NB4 (cell line): ENCODE measurements at places on chromosomes 5 and 9.

DNA sequence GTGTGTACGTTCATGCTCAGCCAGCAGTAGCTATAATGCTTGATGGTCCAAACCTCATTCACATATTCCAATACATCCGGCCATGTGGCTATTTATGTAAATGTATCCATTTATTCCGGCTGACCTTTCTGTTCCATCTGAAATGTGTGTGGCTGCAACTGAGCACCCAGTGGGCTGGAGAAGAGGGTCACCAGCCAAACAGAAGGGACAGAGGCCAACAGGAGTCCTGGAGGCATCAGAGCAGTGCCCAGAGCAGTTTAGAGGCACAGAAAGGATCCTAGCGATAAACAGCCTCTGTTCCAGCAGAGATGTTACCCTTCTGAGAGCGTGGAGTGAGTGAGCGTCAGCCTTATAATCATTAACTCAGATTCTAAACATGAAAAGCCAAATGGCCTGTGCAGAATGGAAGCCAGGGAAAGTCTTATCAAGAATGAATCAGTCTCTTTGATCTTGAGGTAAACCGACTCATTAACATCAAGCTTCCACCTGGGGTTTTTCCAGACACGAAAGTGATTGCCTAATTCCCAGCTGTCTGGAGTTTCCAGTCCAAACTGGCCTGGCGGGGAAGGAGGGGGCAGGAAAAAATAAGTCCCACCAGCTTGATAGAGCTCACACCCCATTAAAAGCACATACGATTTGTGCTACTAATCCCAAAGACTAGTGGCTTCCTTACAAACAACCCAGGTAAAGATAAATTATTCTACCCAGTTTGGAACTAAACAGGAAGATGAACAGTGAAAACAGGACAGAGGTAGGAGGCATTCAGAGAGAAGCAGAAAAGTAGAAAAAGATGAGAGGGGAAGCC lies 55.7 kb downstream of the SUSD1 start:
- DNase-seq, result no peak

- peak; percentile 69 for DNase-seq
Observed at GRCh38 chr5:157390551-157391297, 69.3 kb upstream of the NIPAL4 start.

GRCh38 chr5:3320317-3320875 lies 275.2 kb upstream of the IRX1 start:
- no peak for DNase-seq

DNA sequence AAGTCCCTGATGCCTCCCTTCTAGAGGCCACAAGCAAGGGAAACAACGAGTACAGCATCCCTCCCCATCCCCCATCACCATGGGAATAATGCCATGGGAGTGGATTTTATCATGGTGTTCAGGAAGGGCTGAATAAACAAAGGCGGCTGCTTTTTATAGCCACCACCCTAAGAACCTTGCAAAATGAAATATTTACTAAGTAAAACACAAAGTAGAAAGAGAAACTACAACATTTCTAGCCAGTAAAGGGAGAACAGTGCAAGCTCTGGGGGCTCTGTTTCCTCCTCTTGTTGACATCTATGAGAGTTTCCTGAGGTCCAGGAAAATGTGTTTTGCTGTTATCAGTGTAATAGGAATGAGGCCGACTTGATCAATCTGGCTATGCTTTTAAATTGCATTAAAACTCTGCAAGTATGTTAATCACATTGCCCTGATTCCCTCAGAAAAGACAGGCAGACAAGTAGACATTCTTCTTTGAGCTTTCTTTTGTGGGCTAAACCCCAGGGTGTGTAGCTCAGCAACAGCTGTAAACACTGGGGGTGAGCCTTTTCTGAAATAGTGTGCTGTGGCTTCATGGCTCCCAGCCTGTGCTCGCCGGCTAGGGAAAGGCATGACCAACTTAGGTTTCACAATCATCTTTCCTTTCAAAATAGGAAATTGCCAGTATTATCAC lies 31.1 kb downstream of the SV2C start:
- DNase-seq, result peak; percentile 31

DNA sequence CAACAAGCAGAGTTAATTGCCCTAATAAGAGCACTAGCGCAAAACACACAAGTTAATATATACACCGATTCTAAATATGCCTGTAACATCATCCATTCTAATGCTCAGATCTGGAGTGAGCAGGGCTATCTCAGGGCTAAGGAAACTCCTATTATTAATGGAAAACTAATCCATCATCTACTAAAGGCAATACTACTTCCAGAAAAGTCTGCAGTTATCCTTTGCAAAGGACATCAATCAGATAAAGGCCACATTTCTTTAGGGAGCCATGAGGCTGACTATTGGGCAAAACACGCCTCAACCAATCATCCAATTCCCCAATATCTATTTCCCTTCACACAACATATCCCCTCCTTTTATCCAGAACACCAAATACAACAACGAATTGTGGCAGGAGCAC lies 1032.3 kb upstream of the NUDT12 start:
- no peak for DNase-seq

DNA sequence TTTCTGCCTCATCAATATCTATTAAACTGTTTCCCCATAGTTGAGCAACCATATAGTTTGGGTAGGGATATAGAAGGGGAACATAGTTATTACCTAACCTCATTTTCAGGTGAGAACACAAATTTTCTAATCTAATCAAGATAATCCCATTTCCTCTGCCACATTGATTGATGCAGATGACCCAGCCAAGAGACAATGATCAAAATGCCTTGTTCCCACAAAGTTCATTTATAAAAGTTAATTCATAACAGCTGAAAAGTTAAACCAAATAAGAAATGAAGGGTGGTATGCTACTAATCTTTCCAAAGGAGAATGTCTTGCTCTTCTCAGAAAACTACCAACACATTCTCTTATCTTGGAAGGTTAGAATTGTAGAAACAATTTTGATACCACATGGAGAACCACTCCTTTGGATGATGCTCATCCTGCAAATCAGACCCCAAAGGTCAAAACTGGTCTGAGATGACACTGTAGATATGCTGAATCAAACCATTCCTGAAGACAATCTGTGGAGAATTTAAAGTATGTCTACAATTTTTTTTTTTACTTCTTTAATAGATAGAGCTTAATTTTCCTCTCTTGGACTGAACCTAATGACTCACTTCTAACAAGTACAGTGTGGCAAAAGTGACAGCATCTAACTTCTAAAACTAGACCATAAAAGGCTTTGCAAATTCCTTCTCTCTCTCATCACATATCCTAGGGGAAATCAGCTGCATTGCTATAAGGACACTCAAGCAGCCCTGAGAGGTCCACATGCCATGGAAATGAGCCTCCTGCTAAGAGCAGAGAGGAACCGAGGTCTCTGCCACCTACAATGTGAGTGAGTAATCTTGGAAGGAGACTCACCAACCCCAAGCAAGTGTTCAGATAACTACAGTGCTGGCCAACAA lies 586.7 kb upstream of the TUSC1 start:
- no peak for DNase-seq

- no peak for DNase-seq
Observed at GRCh38 chr9:96175001-96175400, 127.0 kb downstream of the HSD17B3 start.

- no peak for DNase-seq
Observed at GRCh38 chr5:133947431-133947841, 21.0 kb downstream of the C5orf15 start.

- no peak for DNase-seq
Observed at GRCh38 chr5:143396353-143396940, 7.0 kb downstream of the NR3C1 start.

GRCh38 chr5:41181691-41182564 lies 31.4 kb downstream of the C6 start:
- no peak for DNase-seq

DNA sequence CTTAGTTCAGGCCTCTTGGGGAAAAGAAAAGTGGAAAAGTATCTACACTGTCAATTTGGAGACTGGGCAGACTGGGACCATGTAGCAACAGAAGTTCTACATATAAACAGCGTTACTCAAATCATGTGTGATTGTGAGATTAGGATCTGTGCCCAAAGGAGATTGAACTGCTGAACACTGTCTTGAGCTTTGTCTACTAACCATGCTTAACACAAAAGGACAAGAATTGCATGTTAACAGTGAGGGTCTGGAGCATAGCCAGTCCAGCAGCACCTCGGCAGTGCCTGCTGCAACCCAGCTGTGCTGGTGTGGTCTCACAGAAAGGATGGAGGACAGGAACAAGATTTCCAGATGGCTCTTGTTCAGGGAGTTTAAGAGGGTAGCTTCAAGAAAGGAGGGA lies 5.7 kb downstream of the PAM start:
- DNase-seq, result no peak

GRCh38 chr9:18393340-18394130 lies 80.4 kb upstream of the ADAMTSL1 start:
- DNase-seq, result peak; percentile 29

DNA sequence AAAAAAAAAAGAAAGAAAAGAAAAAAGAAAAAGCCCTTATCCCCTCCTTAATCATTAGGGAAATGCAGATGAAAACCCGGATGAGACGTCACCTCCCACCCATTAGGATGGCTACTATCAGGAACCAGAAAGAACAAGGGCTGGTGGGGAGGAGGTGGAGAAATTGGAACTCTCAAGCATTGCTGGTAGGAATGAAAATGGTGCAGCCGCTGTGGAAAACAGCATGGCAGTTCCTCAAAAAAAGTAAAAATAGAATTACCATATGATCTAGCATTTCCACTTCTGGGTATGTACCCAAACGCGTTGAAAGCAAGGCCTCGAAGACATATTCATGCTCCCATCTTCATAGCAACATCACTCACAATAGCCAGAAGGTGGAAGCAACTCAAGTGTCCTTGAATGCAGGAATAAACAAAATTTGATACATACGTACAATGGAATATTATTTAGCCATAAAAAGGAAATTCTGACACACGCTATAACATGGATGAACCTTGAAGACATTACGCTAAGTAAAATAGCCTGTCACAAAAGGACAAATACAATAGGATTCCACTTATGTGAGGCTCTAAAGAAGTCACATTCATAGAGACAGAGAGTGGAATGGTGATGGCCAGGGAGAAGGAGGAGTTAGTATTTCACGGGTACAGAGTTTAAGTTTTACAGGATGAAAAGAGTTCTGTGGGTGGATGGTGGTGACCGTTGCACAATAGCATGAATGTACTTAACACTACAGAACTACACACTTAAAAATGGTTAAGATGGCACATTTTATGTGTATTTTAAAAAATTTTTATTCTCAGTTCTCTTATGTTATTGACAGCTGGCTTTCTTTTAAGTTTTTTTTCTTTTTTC lies 166.8 kb upstream of the IER5L start:
- peak; percentile 74 for DNase-seq

- no peak for DNase-seq
Observed at GRCh38 chr5:66323529-66323895, 179.4 kb downstream of the SREK1 start.

- DNase-seq, result no peak
Observed at GRCh38 chr5:30638899-30639298, 554.6 kb upstream of the CDH6 start.

DNA sequence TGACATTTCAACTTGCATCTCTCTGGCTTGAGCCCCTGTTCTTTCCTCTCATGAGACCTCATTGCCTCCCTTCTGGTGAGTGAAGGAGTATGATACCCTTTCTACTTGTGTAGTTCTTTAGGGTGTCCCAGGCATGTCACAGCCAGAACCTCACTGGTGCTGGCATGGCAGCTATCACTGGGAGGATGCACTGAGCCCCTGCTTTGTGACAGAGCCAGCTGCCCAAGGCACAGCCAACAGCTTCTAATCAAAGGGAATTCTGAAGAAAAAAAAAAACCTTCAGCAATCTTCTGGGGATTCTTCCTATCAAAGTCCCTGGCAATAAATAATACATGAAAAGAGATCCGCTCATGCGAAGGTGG lies 652.6 kb upstream of the KLF4 start:
- DNase-seq, result no peak

DNA sequence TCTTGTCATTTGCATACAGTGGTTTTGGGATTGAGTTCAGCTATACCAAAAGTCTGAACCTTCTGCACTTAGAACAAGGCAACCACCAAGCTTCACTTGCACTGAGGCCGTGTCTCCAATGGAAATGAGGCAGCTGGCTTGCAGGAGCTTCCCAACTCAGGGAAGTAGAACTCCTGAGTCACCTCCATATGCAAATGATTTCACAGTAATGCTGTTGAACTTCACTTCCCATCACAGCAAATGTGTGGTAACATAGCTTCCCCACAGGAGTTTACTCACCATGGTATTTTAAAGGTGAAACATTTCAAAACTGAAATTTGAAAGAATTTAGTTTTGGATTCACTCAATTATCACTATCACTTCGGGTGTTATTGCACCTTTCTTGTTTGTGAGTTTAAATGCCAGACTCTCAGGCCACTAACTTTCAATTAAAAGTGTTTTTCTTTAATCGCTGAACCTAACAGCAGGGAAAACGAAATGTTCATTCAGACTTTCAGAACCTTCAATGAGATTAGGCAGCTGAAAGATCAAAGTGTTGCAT lies 9.0 kb downstream of the CD274 start:
- DNase-seq, result no peak

GRCh38 chr9:97645720-97646119 lies 12.1 kb downstream of the NCBP1 start:
- no peak for DNase-seq

DNA sequence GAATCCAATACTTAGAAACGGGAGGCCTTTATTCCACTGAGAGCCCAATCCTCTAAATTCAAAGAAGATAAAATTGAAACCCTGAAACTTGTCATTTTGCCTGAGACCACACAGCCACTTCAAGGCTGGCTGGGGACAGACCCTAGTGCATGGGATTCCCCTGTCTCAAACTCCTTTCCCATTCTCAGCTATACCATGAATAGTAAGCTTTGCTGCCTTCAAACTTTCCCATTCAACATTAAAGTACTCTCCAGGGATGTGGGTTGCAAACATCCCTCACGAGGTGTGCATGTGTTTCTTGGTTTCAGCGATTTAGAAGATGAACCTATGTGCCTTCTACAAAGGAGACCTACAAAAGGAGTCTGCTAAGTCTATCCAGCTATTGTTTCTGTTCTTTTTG lies 64.6 kb downstream of the GABRB2 start:
- DNase-seq, result no peak

DNA sequence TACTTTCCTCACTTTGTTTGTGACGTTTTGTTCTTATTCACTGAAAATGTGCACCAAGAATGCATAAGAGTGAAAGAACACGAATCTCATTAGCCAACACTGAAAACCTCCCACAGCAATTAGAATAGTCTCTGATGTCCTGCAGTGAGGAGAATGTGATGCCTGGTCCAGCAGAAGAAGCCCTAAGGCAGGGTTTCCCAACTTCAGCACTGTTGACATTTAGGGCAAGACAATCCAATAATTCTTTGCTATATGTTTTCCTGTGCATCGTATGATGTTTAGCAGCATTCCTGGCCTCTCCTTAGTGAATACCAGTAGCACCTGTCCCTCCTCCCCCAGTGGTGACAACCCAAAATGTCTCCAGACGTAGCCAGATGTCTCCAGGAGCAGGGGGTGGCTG lies 14.8 kb downstream of the MVB12B start:
- DNase-seq, result no peak

DNA sequence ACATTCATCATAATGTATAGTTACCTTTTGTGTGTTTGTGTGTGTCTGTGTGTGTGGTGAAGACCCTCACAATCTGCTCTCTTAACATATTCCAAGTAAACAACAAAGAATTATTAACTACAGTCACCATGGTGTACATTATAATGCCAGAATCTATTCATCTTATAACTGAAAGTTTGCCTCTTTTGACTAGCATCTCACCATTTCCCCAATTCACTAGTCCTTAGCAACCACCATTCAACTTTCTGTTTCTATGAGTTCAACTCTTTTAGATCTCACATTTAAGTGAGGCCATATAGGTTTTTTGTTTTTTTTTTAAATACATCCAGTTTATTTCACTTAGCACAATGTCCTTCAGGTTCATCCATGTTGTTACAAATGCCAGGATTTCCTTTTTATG lies 83.6 kb downstream of the SMC2 start:
- DNase-seq, result no peak
